ENCODE measurements at places on chromosomes 5 and 9.
A peak's percentile ranks its signal among the peaks of the same experiment; 100 is the strongest.

DNA sequence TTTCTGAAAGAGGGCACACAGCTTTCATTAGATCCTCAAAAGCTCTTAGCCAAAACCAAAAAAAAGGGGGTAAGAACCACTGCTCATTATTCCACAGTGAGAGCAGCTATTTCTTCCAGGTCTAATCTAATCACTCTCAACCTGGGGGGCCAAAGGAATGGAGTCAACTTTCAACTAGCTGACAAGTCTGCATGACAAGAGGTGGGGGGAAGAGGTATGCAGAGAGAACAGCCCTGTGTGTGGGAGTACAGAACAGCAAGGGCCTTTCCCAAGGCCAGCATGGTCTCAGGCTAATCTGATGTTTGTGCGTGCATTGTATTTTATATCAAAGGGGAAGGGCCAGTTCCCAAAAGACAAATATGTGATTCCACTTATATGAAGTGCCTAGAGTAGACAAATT is 36.9 kb upstream of the PIP5K1B start:
- no peak for DNase-seq

- DNase-seq: no peak
Measured at GRCh38 chr5:125257997-125258396, 511.6 kb upstream of the ZNF608 start.

GRCh38 chr5:83899326-83899970 is 178.8 kb upstream of the HAPLN1 start:
- DNase-seq: no peak

- no peak for DNase-seq
Measured at GRCh38 chr5:32280656-32281081, 32.1 kb downstream of the MTMR12 start.

DNA sequence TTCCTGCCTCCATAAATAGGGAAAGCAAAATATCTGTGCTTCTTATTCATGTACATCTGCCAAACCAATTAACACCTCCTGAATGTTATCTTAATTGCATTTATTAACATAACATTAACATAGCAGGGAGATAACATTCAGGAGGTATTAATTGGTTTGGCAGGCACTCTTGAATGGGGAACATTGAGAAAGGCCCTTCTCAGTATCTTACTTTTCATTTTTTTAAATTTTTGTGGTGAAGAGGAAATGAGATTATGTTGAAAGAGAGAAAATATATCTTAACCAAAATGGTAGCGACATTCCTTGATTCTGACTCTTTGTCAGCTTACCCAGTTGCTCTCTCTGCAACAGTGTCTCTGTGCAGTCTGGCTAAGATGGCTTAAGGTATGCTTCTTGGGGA is 100.4 kb upstream of the TLE1 start:
- no peak for DNase-seq

- no peak for DNase-seq
Measured at GRCh38 chr5:176412517-176413254, 3.7 kb downstream of the CLTB start.

GRCh38 chr5:109412981-109413402 is 3.2 kb upstream of the PJA2 start:
- DNase-seq: peak; percentile 69

- no peak for DNase-seq
Measured at GRCh38 chr5:19855453-19855852, 132.5 kb downstream of the CDH18 start.

DNA sequence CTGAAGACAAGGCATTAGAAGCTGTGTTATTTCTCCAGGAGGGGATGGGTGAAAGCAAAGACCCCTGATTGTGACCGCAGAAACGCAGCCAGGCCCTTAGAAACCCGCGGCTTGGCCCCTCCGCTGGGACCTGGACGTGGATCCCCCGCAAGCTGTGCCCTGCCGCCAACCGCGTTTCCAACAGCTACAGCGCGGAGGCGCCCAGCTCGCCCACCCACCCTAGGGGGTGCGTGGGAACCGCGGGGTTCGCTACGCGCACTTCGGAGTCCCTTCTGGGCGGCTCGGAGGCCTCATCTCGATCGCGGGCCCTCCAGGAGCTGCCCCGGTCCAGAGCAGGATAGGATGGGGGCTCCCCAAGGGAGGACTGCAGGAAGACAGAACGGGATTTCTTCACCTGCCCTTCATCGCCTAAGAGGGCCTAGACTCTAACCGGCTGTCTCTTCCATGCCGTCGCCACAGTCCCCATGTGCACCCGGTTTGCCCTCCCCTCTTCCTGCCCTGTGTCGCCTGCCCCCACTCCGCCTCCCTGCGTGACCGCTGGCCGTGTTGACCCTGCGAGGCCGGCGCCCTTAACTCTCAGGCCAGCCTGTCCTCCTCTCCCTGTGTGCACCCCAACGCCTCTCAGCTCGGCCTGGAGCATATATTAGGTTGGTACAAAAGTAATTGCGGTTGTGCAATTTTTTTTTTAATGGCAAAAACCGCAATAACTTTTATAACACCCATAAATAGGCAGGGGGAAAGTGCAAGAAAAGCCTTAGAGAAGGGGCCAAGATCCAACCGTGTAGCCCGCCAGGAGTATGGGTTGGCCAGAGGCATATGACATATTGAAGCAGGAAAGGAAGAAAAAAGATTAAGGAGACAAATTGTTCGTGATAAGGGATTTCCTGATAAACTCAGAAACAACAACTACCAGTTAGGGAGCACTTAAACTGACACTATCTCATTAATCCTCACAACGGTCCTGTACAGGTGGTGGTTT is 68.1 kb upstream of the FREM1 start:
- no peak for DNase-seq

DNA sequence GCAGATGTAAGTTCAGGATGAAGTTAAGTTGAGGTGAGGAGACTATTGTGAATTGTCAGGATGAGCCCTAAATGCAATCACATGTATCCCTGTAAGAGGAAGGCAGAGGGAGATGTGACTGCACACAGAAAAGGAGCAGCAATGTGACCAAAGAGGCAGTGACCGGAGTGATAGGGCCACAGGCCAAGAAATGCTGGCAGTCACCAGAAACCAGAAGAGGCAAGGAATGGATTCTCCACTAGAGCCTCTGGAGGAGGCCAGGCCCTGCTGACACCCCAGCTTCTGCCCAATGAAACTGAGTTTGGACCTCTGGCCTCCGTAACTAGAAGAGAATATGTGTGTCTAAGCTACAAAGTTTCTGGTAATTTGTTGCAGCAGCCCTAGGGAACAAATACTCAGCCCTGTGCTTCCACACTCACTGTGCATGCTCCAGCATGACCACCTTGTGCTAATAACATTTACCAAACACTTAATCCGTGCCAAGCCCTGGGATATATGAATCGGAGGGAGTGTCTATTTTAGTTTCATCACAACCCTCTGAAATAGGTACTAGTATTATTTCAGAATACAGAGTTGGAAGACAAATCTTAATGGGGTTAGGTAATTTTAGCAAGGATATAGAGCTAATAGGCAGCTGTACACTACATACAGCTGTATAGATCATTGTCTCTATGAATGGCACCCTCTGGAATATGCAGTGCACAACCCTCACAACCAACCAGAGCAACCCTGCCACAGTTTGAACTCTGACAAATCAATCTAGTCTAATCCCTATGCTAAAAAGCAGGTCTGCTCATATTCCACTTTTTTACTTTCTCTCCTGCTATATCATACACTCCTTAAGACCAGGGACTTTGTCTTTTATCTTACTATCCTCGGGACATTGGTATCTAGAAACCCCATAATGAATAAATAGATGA is 7.8 kb upstream of the GPX8 start:
- no peak for DNase-seq

- DNase-seq: no peak
Measured at GRCh38 chr9:115629879-115630840, 512.2 kb upstream of the TNC start.

- DNase-seq: no peak
Measured at GRCh38 chr5:144945503-144945902, 774.8 kb downstream of the KCTD16 start.

DNA sequence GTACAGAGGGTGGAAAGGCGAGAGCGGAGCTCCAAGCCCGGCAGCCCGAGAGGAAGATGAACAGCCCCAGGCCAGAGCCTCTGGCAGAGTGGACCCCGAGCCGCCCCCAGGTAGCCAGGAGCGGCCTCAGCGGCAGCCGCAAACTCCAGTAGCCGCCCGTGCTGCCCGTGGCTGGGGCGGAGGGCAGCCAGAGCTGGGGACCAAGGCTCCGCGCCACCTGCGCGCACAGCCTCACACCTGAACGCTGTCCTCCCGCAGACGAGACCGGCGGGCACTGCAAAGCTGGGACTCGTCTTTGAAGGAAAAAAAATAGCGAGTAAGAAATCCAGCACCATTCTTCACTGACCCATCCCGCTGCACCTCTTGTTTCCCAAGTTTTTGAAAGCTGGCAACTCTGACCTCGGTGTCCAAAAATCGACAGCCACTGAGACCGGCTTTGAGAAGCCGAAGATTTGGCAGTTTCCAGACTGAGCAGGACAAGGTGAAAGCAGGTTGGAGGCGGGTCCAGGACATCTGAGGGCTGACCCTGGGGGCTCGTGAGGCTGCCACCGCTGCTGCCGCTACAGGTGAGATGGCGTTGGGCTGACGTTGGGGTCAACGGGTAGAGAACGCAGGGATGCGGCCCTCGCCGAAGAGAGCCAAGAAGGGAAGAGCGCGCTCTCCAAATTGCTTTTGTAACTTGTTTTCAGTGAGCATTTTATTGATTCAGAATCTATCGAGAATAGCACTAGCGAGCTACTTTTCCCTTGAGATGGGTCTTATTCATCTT is at the start of gene PTGER4:
Gene PTGER4, plus strand, starts transcription at position 3 of the 769 bp plus-strand sequence. CDS start 1,079 bp downstream, outside the sequence.
- DNase-seq: peak; percentile 9

DNA sequence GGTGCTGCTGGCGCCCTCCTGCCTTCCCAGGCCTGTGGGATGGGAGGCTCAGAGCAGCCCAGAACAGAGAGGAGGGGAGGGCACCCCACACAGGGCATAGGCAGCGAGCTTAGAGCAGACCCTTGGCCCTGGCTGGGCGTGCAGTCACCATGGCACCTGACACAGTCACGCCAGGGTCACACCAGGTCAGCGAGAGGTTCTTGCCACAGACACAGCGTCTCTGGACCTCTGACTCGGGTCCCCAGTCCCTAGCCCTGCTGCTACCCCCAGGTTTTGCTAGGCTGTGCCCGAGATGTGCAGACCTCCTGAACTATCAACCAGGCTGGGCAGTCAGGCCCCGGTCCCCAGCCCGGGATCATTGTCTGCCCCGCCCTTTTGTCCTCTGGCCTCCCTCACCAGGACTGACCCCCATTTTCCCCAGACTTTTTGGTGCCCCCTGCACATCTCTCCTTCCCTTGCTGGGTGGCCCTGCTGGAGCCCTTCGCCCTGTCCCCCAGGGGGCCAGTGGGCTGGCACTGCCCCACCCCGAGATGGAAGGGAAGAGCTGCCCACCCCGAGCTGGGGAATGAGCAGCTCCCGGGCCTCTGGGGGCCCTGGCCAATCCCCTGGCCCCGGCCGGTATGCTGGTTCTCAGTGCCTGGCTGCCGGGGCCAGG is 24.5 kb upstream of the NOTCH1 start:
- DNase-seq: no peak

- DNase-seq: no peak
Measured at GRCh38 chr5:97004423-97005060, 68.7 kb downstream of the LNPEP start.

DNA sequence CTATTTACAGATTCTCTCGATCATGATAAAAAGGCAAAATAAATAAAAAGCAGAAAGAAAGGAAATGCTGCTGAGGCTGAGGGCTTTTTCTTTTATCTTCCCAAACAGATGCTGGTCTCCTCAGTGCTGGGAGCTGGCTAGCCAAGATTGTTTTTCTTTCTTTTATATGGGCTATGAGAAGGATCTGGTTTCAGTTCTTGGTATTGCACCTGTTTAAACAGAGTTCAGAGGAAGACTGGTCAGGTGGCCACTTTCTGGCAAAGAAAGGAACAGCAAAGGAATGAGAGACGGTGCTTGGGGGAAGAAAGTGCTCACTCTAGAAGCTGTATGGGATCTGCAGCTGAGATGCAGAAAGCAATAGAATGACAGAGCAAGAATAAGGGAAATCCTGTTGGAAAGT is 88.9 kb downstream of the SLF1 start:
- DNase-seq: no peak

DNA sequence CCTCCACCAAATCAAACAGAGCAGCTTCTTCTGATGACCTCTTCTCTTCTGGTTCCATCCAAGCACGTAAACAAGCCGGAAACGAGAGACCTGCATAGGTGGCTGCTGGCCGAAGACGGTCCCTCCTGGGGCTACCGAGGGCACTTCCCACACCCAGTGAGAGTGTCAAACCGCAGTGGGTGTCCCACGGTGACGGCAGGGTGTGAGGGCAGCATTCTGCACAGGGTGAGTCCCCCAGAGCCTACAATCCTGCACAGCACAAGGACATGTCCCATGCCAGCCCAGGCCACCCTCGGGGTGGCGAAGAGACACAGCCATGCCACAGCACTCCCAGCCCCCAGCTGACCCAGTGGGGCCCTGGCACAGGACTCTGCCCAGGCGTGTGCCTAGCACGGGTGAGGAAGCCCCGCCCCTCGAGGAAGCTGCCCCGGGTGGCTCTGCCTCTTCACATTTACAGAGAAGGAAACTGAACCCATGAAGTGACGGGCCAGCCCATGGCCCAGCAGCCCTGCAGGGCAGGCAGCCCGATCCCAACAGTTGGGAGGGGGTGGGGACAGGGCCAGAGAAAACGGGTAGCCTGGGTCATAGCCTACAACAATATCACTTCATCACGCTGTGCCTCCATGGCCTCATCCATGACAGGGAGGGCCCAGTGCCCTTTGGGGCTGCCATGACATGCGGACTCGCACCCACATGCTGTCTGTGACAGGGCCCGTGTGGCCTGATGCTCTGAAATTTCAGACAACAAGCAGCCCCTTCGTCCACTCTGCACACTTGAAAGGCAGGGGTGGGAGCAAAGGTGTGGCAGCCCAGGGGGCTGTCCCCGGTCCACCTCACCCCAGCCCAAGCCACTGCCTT is 43.2 kb downstream of the SEMA4D start:
- DNase-seq: no peak

DNA sequence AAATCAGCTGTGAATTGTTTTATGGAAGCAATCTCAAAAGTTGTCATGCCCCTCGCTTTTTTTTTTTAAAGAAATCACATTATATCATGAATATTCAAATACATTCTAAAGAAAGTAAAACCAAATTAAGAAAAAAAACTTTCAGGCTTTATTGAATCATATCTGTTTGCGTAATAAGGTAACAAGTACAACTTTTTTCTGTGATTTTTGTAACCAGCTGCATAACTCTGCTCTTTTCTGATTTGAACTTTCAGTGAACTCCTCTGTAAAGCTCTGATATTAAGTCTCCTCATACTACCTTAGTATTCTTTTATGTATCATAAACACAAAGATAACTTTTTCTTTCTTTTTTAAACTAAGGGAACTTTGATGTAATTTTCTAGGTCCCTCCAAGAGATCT is 65.3 kb downstream of the CWC27 start:
- no peak for DNase-seq

GRCh38 chr5:170861917-170862766 is at the start of gene RANBP17:
Gene RANBP17 (plus strand): TSS chr5:170862018.
- DNase-seq: peak; percentile 54

- no peak for DNase-seq
Measured at GRCh38 chr5:54440456-54440893, 15.0 kb upstream of the HSPB3 start.

- no peak for DNase-seq
Measured at GRCh38 chr9:77488439-77489126, 159.5 kb downstream of the GNA14 start.

- DNase-seq: peak; percentile 12
Measured at GRCh38 chr5:127666043-127666716, 17.3 kb downstream of the CTXN3 start.
